ENCODE measurements at places on chromosomes 16 and 17. TPM values are rescaled to one million over a fixed set of nuclear protein-coding genes. Genes with fewer than 3 reads are reported as not detected.

The SLC52A1 gene
- total RNA-seq: 0.82 TPM

The IRX5 gene
- total RNA-seq: 0.12 TPM

The MON1B gene
- total RNA-seq: 62.8 TPM

The HEXD gene
- total RNA-seq: 65.5 TPM

The CACNG5 gene
- not detected for total RNA-seq

Data from activated CD4-positive, alpha-beta T cell treated with anti-CD3 and anti-CD28 coated beads, Interleukin-2, amount 10 ng/mL, durations not matched to agents 7 days and 5 days (primary cell).